ENCODE measurements at places on chromosomes 13 and 19. TPM values are rescaled to one million over a fixed set of nuclear protein-coding genes. Genes with fewer than 3 reads are reported as not detected.

DNA sequence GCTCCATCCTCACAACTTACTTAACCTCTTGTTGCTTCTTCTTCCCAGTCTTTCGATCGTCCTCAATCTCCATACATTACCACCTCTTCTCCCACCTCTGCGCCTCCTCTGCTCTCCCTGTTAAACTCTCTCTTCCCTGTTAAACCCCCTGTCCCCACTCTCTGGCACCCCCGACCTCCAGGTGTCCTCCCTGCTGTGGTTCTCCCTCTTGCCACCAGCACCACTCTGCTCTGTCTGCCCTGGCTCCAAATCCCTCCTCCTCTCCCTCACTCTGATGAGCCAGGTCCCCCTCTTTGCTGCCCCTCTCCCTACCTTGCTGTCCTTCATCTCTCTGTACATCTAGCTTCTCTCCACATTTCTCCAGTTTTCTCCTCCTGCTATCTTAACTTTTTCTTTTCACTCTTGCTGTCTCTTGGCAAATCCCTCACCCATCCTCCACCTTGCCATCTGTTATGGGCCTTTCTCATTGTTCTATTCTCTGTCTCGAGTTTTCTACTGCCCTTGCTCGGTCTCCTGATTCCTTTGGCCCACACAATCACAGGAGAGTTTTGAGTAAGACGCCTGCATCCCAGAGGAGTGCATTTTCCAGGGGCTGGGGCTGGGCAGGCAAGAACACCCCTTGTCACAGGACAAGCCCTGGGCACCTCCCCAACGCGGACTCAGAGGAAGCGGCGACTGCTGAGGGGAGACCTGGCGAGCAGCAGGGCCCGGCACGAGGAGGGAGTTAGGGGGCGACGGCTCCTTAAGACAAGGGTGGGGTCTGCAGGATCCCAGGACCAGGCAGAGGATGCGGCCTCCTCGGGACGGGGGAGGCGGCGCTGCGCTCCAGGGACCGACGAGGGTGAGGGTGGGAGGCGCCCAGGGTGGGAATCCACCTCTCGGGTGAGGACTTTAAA lies 21.4 kb upstream of the ERVV-1 start:
- DNase-seq, result peak; percentile 7

DNA sequence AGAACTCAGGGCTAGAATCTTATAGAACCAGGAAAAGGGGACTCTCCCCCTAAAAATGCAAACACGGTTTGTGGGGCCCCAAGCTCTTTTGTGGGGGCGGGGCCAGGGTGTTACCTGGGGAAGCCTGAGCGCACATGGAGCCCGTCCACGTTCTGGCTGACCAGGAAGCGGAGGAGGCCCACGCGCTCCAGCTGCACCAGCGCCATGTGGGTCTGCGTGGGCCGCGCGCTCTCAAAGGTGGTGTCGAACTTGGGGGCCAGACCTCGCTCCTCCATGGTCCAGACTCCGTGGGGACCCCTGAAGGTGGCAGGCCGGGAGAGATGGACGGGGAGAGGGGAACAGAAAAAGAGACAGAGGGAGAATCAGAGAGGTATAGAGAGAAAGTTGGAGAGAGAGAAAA lies 3.4 kb downstream of the SIRT6 start:
- DNase-seq, result no peak

DNA sequence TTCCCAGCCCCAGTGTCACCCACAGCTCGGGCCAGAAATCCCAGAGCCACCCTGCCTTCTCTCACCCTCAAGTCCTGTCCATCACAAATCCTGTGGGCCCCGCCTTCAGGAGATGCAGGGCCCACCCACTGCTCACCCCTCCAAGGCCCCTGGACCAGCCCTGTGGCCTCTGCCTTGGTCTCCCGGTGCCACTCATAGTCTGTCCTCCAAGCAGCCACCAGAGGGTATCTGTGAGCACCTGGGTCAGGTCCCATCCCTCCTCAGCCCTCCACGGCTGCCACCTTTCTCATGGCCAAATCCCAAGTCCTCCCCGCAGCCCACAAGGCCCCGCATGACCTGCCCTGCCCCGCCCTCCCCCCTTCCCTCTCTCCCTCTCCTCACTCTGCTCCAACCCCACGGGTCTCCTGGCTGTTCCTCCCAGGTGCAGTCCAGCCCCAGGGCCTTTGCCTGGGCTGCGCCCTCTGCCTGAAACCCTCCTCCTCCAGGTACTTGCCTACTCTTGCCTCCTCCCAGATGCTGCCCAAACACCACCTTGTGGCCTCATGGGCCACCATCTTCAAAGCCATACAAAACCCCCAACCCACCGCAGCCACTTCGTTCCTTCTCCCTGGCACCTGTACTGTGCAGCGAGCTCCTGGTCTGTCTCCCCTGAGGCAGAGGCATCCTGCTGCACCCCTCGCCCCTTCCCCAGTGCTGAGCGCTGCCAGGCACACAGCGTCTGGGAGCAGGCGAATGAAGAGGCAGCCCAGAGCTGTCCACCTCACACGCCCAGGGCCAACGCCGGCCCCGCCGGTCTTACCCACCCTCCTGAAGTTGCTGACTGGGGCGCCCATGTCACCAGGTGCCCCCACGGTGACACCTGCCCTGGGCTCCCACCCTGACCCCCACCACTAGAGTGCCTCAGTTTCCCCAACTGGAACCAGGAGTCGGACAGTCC lies 13.2 kb upstream of the UQCR11 start:
- peak; percentile 20 for DNase-seq

DNA sequence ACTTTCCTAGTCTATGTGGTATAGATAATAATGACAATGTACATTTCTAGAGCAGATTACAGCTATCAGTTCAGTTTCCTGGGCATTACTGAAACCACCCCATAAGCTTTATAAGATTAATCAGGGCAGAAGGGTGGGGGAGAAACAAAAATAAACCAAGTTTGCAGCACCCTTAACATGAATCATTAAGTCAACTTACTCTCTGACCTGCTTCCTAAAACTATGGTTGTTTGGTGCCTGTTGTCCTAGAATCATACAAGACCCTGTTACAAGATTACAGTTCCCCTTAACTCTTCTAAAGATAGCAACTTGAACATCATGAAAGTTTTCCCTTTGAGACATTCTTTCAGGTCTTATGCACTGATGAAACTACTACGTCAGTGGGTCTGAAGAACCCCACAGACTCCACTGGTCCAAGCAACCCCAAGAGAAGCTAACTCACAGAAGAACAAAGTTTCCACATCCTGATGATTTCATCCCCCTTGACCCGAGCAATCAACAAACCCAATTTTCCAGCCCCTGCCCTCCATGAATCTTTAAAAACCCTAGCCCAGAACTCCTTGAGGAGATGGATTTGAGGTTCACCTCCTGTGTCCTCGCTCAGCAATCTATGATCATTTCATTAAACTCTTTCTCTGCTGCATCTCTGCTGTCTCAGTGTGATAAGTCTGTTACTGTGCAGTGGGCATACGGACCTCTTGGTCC lies 336.5 kb downstream of the FOXO1 start:
- no peak for DNase-seq

GRCh38 chr13:72149701-72150100 lies 282.7 kb upstream of the DACH1 start:
- no peak for DNase-seq

- DNase-seq, result no peak
Measured at GRCh38 chr13:42803563-42804204, 22.3 kb downstream of the FAM216B start.

Gene PRRG2
- total RNA-seq, result 2.4 TPM

Gene C13orf42
- total RNA-seq, result not detected
